ENCODE measurements at places on chromosomes 1 and 21.

- no peak for DNase-seq
Measured at GRCh38 chr1:169786974-169787373, 7.7 kb downstream of the METTL18 start.

- DNase-seq: no peak
Measured at GRCh38 chr21:25539606-25540005, 67.7 kb downstream of the MRPL39 start.

DNA sequence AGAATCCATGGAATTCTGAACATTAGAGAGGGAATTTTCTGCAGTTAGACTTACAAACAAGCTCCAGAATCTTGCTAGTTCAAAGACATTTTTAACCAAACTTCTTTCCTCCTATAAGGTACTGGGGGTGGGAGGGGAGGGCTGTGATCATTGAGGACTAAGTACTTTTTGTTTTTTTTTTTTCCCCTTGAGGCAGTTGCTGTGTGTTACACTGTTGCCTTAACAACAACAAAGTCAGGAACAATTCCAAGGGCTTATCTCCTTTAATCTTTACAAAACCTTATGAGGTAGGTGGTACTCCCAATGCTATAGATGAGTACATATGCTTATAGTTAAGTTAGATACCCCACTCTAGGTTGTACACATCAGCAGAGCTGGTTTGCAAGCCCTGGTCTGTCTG lies 62.9 kb downstream of the PPP1R12B start:
- DNase-seq: no peak

DNA sequence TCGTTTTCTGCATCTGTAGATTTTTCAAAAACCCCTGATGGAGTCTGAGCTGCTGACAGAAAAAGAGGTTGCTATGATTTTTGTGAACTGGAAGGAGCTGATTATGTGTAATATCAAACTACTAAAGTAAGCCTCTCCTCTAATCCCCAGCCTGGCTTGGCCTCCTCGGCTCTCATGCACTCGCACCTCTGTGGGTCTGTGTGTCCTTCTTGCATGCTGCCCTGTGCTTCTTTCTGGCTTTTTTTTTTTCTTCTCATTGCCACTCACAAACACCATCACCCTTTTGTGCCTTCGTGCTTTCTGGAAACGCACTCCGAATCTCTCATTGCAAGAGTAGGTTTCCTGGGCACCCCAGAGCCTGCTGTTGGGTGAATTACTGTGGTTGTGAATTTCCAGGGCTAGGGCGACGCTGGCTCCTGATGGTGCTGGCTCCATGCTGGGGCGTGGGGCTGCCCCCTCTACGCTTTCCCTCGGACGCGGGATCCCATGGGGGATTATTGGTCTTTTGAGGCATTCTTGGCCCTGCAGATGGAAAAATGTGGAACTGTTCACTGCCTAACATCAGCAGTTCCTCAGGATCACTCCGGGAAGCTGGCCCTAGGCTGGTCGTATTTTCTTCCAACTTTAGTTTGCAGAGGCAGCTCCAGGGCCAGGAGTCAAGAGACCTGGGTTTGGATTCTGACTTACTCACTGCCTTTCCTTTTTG lies 56.8 kb downstream of the ATP5PO start:
- no peak for DNase-seq

- no peak for DNase-seq
Measured at GRCh38 chr1:205760606-205761005, 10.6 kb upstream of the NUCKS1 start.

DNA sequence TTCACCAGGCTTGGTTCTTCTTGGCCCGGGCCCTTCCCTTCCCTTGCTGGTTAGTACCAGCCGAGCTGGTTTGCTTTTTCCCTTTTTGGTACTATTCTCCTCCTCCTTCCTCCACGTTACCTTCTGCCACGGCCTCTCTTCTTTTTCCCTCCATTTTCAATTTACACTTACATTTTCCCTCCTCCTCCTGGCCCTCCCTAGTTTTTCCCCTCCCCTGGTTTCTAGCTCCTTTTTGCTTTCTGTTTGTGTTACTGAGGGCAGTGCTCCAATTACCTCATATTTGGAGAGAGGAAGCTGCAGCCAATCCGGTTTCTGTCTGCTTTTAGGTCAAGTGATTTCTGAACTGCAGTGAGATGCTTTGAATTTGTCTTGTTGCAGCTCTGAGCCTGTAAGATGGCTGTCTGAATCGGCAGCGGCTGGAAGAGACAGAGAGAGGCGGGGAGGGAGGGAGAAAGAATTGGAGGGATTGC lies 63.7 kb downstream of the MACF1 start:
- peak; percentile 41 for DNase-seq

GRCh38 chr21:41615613-41616012 lies 107.7 kb upstream of the TMPRSS2 start:
- no peak for DNase-seq

DNA sequence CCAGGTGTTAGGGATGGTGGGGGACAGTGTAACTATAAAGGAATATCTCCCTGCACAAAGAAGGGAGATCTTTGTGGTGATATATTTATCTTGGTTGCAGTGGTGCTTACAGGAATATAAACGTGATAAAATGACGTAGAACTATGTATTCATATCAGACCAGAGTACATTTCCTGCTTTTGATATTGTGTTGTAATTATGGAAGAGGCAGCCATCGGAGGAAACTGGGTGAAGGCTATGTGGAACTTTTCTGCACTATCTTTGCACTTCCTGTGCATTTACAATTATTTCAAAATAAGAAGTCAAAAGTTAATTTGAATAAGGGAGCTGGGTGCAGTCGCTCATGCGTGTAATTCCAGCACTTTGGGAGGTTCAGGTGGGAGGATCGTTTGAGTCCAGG lies 37.6 kb downstream of the NDUFS5 start:
- DNase-seq: no peak

DNA sequence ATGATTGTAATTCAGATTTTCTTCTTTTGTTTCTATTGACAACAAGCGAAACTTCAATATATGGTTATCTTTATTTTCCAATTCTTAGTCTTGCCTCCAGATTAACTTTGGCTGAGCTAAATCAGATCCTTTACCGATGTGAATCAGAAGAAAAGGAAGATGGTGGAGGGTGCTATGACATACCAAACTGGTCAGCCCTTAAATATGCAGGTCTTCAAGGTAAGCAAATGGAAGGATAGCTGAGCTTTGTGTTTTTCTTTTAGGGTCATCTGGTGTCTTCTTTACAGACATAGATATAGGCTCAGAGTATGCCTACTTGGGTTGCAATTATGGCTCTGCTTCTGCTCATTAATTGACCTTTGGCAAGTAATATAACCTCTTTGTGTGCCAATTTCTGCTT lies 37.7 kb downstream of the AGL start:
- no peak for DNase-seq

DNA sequence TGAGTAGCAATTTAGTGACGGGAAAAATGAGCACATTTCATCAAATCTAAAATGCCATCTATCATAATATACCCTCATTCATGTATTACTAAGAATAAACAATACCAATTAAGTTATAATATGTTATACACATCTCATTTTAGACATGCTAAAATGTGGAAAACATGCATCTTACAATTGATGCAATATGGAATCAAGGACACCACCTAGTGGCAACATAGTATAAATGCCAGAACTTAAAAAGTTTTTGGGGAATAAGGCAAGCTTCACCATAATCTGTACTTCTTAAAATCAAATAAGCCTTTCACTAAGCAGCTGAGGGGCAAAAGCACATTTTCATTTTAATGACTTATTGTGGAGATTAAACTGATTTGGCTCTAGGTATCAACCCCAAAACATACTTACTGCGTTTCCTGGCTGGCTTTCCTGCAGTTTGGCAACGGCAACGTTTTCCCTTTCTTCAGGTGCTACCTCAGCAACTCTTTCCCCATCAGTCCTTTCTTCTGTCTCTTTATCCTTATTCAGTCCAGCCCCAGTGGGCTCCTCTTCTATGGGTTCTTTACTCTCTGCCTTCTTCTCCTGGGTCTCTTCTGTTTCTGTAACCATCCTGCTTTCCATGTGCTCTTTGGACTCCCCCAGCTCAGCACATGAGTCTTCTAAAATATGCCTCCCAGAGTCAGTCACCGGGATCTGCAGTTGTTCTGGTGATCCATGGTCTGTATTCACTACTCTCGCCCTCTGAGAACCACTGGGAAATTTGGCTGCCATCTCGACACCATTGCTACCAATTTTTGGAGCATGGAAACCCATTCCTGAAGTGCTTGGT lies 11.4 kb downstream of the SDE2 start:
- peak; percentile 65 for DNase-seq

DNA sequence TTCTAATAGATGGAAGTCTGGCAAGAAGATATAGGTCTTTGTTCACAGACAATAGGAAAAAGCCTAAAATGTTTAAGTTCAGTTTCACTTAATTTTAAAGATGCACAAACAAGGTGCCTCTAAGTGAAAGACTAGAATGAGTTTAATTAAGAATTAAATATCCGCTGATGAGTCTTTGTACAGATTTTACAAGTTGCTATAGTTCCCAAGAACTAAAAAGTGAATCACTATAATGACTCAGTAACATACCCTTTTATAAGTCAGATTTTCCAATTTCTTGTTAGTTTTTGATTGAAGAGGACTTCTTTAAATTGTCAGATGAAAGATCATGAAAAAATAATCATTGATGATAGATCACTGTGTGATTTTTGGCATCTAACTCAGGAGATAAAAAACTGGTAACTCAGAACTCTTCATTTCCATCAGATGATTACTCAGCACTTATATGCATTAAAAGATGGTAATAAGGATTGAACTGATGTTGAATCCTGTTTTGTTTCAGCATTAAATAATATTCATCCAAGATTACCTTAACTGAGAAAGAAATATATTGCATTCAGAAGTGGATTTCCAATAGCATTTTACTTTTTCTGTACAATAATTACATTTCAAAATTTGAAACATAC lies 59.0 kb upstream of the ST6GALNAC3 start:
- DNase-seq: no peak

Data from CD4-positive, alpha-beta T cell treated with Interleukin-4 for 1 hour (primary cell).